RPMI7951 (cell line): ENCODE measurements at places on chromosomes 12 and 14. TPM values are rescaled to one million over a fixed set of nuclear protein-coding genes. Genes with fewer than 3 reads are reported as not detected.

RILPL2 gene
- total RNA-seq: 2.5 and 2.7 TPM in 2 replicates

SLC17A8 gene
- not detected in 2 replicates for total RNA-seq

GPR135 gene
- total RNA-seq: 0.48 and 0.68 TPM in 2 replicates

GRCh38 chr12:132909030-132909368 lies 21.6 kb upstream of the CHFR start:
- DNase-seq: no peak

DNA sequence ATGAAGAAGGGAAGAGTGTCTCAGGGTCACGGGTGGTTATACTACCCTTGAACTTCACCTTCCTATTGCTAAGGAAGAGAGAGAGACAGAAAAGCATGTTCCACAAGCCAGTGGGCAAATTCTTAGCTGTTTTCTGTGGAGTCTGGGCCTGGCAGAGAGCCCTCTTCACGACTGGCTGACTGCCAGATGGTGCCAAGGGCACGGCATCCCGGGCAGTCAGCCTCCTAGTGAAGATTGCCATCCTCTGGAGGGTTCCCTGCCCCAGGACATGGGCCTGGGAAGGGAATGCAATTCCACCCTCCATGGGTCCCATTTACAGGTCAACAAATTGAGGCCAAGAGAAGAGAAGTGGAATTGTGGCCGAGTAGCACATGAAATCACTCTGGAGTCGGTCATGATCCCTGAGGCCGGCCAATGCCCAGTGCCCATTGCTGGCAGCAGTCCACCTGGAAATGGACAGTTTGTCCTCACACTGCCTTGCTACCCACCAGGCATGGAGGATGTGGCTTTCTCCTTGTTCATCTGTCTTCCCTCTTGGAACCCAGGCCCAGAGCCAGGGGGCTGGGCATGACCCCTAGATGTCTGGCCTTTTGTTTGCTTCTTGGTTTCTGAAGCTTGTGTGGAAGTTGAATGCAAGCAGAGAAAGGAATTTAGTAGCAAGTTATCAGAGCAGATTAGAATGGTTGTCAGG lies 9.9 kb downstream of the TUNAR start:
- DNase-seq: peak; percentile 9

DHRS4 gene
- total RNA-seq: 25.1 and 48.0 TPM in 2 replicates

TDRD9 gene
- total RNA-seq: not detected in 2 replicates

VRTN gene
- total RNA-seq: not detected in 2 replicates

DNA sequence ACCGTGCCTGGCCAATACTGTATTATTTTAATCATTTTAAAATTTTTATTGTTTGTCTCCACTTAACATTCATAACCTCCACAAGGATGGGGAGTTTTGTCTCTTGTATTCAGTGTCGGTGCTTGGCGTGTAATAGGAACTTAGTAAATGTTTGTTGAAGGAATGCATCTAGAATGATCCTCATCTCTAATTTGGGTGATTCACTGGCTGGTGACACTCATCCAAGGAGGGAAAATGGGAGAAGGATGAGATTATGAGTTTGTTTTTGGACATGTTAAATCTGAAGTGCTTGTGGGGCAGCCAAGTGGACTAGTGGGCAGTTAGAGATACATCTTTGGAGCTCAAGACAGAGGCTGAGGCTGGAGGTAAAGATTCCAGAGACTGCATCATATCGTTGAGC lies 5.1 kb downstream of the KLC1 start:
- DNase-seq: no peak

C12orf54 gene
- not detected in 2 replicates for total RNA-seq

DNA sequence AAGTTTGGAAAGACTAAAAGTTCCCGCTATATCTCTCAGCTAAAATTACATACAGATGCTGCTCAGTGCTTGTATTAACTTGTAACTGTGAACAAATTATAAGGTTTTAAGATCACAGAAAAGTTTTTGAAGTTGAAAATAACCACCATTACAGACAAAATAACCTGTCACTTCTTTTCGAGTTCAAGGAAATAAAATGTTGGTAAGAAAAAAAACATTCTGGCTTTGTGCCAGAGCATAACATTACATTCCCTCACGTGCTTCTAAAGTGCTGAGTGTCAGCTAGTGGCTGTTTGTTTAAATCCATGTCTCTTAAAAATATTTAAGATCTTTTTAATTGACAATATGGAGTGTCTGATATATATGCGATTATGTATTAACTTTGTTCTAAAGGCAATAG lies 27.2 kb upstream of the ADAMTS20 start:
- DNase-seq: no peak

- DNase-seq: no peak
Measured at GRCh38 chr14:68888883-68889282, 90.2 kb downstream of the ACTN1 start.

CDCA4 gene
- total RNA-seq: 39.0 and 42.3 TPM in 2 replicates

DNA sequence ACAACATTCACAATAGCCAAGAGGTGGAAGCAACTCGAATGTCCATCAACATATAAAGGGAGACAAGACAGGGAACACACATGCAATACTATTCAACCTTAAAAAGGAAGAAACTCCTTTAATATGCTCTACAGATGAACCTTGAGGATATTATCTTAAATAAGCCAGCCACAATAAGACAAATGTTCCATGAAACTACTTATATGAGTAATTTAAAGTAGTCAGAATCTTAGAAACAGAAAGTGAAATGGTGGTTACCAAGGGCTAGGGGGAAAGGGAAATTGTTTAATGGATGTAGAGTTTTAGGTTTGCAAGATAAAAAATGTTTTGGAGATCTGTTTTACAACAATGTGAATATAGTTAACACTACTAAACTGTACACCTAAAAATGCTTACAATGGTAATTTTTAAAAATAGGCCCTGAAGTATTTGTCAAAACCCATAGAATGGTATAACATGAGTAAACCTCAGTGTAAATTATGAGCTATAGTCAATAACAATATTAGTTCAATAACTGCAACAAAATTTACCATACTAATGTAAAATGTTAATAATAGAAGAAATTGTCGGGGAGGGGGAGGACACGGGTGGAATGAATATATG lies 71.1 kb downstream of the EGLN3 start:
- DNase-seq: no peak

DNA sequence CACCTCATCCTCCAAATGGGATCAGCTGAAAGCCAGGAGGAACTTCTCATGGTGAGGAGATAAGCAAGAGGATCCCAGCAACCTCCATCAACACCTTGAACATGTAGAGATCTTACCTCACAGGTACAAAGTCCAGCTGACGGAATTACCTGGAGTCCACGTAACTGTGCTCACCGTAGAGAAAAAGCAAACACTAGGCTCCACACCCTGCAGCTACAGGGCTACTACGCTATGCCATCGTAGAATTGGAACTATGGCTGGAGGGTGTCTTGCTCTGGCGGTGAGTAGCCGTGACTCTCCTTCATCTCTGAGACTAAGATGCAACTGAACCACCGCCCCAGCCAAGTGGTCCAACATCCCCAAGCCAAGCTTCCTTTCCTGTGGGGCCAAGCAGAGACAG lies 50.5 kb downstream of the CRY1 start:
- DNase-seq: no peak

DNA sequence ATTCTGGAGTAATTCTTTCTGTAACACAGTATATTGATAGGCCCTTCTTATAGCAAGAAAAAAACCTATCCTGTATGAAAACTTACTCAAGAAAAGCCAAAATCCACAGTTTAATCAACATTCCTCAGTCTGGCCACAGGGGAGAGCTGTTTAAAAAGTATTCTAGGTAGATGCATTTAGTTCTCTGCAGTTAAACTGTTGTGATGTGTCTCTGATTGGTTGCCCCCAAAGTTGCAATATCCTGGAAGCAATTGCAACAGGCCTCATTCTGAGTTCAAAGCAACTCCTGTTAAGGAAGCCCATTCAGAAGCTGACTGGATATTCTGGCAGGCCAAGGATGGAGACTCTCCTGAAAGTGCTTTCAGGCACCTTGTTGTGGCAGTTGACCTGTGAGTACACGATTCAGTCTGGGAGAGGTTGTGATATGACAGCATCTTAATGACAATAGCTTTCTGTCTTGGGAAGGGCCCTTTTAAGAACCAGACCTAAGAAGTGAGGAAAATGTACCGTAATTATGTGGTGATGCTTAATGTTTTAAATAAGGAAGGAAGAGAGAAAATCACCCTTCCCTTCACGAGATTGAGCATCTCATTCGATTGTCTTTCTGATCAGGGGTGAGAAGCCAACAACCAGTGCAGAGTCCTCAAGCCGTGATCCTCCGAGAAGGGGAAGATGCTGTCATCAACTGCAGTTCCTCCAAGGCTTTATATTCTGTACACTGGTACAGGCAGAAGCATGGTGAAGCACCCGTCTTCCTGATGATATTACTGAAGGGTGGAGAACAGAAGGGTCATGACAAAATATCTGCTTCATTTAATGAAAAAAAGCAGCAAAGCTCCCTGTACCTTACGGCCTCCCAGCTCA lies 420.7 kb downstream of the DAD1 start:
- DNase-seq: no peak

DNA sequence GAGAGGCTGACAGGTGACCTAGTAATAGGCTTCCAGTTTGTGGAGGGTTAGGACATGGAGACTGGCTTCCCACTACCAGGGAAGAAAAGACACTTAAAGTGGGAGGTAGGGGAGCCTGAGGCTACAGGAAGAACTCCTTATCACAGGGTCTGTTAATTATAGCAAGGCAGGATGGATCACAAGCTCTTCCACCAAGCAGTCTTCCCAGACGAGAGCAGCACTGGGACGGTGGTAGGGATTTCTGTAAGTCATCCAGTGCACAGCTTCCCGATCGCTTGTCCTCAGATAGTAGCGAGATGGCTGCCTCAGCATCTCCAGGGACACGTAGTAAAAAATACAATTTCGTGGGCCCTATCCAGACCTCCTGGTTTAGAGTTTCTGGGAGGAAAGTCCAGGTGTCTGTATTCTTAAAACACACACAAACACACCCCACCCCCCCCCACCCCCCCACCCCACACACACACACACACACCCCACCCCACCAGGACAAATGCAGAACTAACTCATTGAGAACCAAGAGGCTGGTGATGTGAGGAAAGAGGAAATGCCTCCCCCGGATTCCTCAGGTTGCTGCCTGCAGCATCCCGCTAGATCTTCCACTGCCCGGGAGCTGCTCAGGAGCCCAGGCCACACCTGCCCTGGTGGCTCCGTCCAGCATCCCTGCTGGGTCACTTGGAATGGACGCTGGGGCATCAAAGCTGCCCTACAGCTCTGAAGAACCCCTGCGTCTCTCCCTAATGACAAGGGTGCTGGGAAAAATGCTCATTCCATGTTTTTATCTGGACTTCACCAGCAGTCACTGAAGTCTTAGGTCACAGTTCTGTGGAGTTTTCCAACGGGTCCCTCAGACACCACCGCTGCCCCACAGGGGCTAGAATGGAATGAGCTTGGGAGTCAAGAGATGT lies 307.2 kb downstream of the CACNA1C start:
- DNase-seq: no peak

ULK1 gene
- total RNA-seq: 3.0 and 4.2 TPM in 2 replicates

GRCh38 chr12:116015525-116015924 lies 262.0 kb downstream of the MED13L start:
- peak; percentile 47 for DNase-seq

AQP6 gene
- 0.10 TPM in 1 of 2 replicates, not detected in the other for total RNA-seq
